Activated T-helper 1 cell treated with anti-CD3 and anti-CD28 coated beads, Interleukin-12 subunit alpha, Interleukin-12 subunit beta, Interleukin-2, Interleukin-4 antibody, amounts not matched to agents 30 ng/mL and 10 ng/mL and 1 ng/mL, durations not matched to agents 14 hours and 24 hours and 36 hours (primary cell): ENCODE measurements at places on chromosomes 2 and 18.

DNA sequence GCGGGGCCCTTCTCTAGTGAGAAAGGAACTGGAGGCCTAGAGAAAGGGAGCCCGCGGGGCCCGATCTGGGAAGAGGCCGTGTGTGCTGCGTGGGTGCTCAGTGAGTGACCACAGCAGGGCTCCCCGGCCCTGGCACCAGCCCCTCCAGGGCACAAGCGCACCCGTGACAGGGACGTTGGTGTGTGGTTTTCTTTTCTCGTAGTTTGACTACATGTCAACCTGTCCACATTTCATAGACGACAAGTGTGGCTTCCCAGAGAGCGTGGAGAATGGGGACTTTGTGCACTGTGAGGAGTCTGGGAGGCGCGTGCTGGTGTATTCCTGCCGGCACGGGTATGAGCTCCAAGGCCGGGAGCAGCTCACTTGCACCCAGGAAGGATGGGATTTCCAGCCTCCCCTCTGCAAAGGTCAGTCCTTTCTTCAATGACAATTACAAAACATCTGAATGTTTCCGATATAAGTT, 83.1 kb downstream of the TPO start:
- H3K27ac ChIP-seq = no peak overlapping the region
- no peak for DNase-seq
- peaks cover 4% of the 10 kb centered on the region for H3K27me3 ChIP-seq
- H3K4me1 ChIP-seq = no peaks in the 10 kb centered on the region
- H3K36me3 ChIP-seq = no peaks in the 10 kb centered on the region

- H3K27me3 ChIP-seq = no peaks in the 10 kb centered on the region
- H3K36me3 ChIP-seq = peaks cover 28% of the 10 kb centered on the region
- H3K4me1 ChIP-seq = peaks cover 42% of the 10 kb centered on the region
- no peak overlapping the region for H3K27ac ChIP-seq
- no peak overlapping the region for H3K4me3 ChIP-seq
- DNase-seq = no peak
These were observed 2.9 kb downstream of the MDH1 start for GRCh38 chr2:63591566-63592175.

GRCh38 chr2:169523681-169524080, 14.2 kb downstream of the KLHL41 start:
- H3K27ac ChIP-seq = no peak overlapping the region
- H3K27me3 ChIP-seq = no peaks in the 10 kb centered on the region
- H3K36me3 ChIP-seq = peaks cover 2% of the 10 kb centered on the region
- no peaks in the 10 kb centered on the region for H3K4me1 ChIP-seq

- H3K36me3 ChIP-seq = no peaks in the 10 kb centered on the region
- DNase-seq = no peak
- H3K27ac ChIP-seq = no peak overlapping the region
- peaks cover 2% of the 10 kb centered on the region for H3K27me3 ChIP-seq
- no peaks in the 10 kb centered on the region for H3K4me1 ChIP-seq
- no peak overlapping the region for H3K4me3 ChIP-seq
These were observed 137.7 kb downstream of the EN1 start for GRCh38 chr2:118709786-118710185.

GRCh38 chr2:78147466-78147865, 625.3 kb upstream of the LRRTM4 start:
- H3K4me3 ChIP-seq = no peak overlapping the region
- no peak overlapping the region for H3K27ac ChIP-seq
- no peaks in the 10 kb centered on the region for H3K27me3 ChIP-seq
- no peak for DNase-seq
- no peaks in the 10 kb centered on the region for H3K4me1 ChIP-seq

GRCh38 chr18:76988827-76989646, 143.5 kb downstream of the MBP start:
- no peak overlapping the region for H3K4me3 ChIP-seq
- no peak overlapping the region for H3K27ac ChIP-seq
- H3K36me3 ChIP-seq = no peaks in the 10 kb centered on the region
- no peaks in the 10 kb centered on the region for H3K4me1 ChIP-seq
- H3K27me3 ChIP-seq = peaks cover 4% of the 10 kb centered on the region

- no peak overlapping the region for H3K4me3 ChIP-seq
- DNase-seq = no peak
- no peak overlapping the region for H3K27ac ChIP-seq
- no peaks in the 10 kb centered on the region for H3K27me3 ChIP-seq
- no peaks in the 10 kb centered on the region for H3K4me1 ChIP-seq
- no peaks in the 10 kb centered on the region for H3K36me3 ChIP-seq
These were observed 455.4 kb downstream of the NUP35 start for GRCh38 chr2:183579686-183580085.

- H3K27ac ChIP-seq = no peak overlapping the region
- no peaks in the 10 kb centered on the region for H3K36me3 ChIP-seq
- H3K4me1 ChIP-seq = no peaks in the 10 kb centered on the region
- DNase-seq = no peak
- no peak overlapping the region for H3K4me3 ChIP-seq
These were observed 86.4 kb upstream of the B3GNT2 start for GRCh38 chr2:62109554-62109953.

GRCh38 chr2:218267259-218267658, 2.7 kb downstream of the AAMP start:
- peaks cover 38% of the 10 kb centered on the region for H3K4me1 ChIP-seq
- peak overlapping the region; percentile 31 for H3K4me3 ChIP-seq
- no peak overlapping the region for H3K27ac ChIP-seq
- H3K27me3 ChIP-seq = peaks cover 1% of the 10 kb centered on the region
- no peak for DNase-seq

GRCh38 chr2:134466141-134466540, 212.3 kb downstream of the MGAT5 start:
- H3K27me3 ChIP-seq = no peaks in the 10 kb centered on the region
- no peak overlapping the region for H3K27ac ChIP-seq
- no peak overlapping the region for H3K4me3 ChIP-seq
- no peaks in the 10 kb centered on the region for H3K36me3 ChIP-seq
- DNase-seq = no peak
- H3K4me1 ChIP-seq = no peaks in the 10 kb centered on the region

DNA sequence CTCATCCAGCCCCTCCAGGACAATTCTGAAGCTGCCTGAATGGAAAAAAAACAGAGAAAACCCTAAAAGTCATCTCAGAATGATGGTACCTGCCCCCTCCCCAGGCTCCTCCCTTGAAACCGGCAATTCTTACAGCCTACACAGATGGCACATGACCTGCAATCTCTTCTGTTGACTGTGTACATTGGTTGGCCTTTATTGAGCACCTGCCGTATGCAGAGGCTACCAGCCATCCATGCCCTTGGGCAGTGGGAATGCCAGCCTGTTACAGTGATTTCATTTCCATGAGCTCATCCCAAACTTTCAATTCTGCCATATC, 57.1 kb downstream of the EMX1 start:
- H3K36me3 ChIP-seq = no peaks in the 10 kb centered on the region
- no peak for DNase-seq
- no peak overlapping the region for H3K4me3 ChIP-seq
- no peaks in the 10 kb centered on the region for H3K4me1 ChIP-seq

DNA sequence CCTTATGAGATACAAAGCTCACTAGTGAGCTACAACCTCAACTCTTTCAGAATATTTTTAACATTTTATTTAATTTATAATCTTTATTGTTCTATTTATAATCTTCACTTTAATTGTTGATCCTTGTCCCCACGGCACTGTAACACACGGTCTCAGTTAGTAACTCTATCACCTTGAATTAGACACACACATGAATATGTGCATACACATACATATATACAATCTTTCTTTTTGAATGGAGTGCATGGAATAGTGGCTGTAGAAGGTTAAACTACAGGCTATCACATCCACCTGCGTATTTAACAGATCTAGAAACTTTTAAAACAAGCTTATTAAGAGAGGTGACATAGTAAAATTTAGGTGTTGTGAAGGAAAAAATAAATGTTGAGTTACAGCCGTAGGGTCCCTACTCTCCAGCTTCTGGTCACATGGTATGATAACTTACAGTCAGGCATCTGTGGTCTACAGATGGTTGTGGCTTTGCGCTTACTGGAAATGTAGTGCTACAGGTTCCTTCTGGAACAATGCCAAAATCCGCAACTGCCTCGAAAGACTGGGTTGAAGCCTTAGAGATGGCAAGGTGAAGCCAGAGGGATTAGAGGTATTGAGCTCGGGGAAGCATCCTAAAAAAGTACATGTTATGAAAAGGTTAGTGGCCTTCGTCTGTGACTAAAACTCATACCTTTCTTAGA, 1324.1 kb upstream of the SLC39A10 start:
- no peaks in the 10 kb centered on the region for H3K4me1 ChIP-seq
- H3K4me3 ChIP-seq = no peak overlapping the region
- no peak for DNase-seq
- H3K27me3 ChIP-seq = no peaks in the 10 kb centered on the region

GRCh38 chr2:43174368-43174916, 52.0 kb downstream of the ZFP36L2 start:
- H3K4me3 ChIP-seq = peak overlapping the region; percentile 32
- DNase-seq = peak; percentile 76
- H3K4me1 ChIP-seq = peaks cover 75% of the 10 kb centered on the region
- no peaks in the 10 kb centered on the region for H3K36me3 ChIP-seq
- H3K27me3 ChIP-seq = no peaks in the 10 kb centered on the region
